ENCODE measurements at places on chromosomes 12 and 14.

DNA sequence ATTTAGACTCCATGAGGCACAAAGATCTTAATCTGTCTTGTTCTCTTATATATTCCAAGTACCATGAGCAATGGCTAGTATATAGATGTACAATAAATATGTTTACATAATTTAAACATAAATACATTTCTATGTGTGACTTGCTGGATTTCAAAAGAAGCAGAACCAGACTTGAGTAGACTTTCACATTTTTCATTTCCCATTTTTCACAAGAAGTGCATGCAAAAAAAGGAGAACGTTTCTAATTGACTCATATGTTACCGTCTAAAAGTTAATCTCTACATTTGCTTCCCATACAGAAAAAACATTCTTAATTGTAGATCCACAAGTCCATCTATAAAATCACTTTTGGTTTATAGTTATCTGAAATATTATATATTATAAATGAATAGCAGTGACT, 256.5 kb upstream of the USP15 start:
- no peak for DNase-seq

DNA sequence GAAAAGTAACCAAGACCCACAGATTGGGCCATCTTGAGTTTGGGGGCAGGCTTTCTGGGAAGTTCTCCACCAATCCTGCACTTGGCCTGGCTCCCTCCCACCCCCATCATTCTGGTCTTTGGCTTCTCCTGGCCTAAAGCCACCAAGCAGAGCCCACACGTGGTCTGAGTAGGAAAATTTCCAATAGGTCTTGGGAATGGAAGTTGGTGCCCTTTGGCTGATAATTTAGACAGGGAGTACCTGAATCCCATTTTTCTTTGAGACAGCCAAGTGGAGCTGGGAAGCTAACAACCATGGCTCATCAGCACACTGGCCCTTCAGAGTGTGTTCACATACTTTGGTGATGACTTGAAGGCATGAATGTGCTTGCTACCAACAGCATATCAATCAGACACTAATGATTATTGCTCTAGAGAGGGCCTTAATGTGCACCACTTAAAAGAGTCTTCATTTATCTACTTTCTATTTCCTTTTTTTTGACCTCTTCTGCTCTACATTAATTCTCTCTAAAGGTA, 156.0 kb downstream of the EGLN3 start:
- DNase-seq = no peak

DNA sequence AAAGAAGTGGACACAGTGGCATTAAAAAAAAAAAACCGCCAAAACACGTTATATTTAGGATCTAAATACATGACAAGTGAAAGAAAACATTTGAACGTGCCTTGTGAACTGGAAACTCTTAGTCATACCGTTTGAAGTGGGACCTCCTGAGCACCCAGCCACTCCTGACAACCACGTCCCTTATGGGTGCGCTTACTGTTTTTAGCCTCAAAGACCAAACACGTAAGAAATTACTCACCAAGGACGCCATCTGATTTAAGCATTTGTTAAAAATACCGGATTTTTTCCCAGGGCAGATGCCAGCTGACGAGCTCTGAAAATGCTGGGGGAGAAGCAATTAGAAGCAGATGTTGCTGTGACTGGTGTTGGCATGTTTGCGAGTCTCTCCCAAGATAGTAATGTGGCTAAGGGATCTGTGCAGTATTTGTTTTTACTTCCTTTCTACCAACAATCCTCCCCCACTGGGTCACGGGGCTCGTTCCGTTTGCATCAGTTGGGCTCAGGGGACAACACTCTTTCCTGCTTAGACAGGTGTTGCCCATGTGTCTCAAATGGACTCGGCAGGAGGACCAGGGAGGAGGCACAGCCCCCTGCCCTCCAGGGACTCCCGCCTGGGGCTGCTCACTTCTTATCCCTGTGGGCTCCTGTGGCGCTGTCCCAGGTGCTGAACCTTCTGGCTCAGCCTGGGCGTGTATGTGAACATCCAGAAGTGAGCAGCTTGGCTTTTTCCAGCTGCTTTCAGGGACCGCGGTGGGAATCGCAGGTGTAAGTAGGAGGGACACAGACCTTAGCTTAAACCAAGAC, 101.0 kb downstream of the BEGAIN start:
- DNase-seq = peak; percentile 18

GRCh38 chr12:12403264-12404248, 46.7 kb downstream of the BORCS5 start:
- DNase-seq = no peak

- DNase-seq = no peak
These were observed 37.0 kb downstream of the ANAPC7 start for GRCh38 chr12:110366321-110367142.

DNA sequence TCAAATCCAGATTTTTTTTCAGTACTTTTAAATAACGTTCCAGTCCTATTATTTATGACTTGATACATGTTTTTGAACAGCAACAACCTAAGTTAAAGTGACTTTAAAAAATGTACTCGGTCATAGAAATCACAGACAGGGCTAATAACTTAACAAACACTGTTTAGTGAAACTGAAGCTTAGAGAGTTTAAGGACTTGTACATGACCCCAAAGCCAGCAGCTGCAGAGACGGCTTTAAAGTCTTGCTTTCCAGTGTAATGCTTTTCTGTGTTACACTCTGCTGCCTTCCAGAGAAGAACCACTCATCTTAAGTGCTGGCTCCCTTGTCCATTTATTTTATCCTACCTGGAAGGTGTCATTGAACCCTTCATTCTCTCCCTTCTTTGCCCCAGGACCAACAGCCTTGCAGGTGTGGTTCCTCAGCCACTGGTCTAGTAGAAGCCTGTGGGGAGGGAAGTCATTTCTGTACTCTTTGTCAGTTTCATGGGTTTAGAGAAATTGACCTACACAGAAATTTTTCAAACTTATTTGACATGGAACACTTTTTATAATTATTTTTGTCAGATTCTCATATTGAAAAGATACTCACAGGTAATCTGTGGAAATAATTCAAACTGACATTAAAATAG, 60.9 kb downstream of the NAV3 start:
- no peak for DNase-seq

DNA sequence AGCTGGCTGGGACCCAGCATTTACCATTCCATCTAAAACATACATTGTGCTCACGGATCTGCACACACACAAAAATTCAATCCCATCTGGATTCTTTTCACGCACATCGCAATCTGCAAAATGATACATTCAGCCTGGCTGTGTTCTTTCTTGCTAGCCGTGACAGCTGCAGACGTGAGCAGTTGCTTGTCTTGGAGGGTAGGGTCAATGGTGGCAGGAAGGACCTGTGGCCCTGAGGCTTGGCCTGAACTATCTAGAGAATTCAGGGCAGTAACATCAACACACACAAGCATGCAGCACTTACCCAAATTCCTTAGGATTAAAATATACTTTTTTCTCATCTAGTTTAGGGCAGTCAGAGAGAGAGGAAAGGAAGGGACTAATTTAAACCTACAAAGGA, 72.0 kb downstream of the DICER1 start:
- no peak for DNase-seq

DNA sequence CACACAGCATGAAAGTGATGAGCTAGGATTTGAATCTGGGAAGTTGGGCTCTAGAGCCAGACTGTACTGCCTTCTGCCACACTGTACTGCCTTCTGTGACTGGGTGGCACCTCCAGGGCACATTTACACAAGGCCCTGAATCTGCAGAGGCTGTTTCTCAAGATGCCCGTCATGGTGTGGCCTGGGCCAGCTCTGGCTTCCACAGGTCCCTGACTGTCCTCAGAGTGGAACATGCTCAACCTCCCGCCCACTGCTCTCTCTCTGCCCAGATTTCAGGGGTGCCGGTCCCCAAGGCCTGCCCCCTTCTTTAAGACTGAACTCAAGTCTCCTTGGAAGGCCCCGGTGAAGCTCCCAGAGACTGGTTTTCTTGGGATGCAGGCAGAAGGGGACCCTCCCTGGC, 50.2 kb downstream of the C14orf132 start:
- no peak for DNase-seq

DNA sequence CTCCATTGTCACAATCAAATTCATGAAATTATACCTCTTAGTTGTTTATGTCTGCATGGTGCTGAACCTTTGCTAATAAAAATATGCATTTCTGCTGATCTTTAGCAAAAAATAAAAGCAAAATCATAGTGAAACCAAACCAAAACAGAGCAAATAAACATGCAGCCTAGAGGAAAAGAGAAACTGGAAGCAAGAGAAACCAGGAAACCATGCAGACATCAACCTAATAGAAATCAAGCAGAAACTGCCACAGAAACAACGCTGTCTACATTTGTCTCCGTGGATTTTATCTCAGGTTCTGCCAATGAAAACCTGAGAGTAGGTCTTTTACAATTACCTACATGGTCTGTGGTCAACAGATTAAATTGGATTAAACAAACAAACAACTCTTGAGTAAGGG, 173.7 kb downstream of the SYT10 start:
- no peak for DNase-seq
